PC-9 (cell line): ENCODE measurements at places on chromosomes 2 and 18. TPM values are rescaled to one million over a fixed set of nuclear protein-coding genes. Genes with fewer than 3 reads are reported as not detected.

GRCh38 chr18:33735428-33735827 is 157.4 kb downstream of the ASXL3 start:
- no peaks in the 10 kb centered on the region for H3K27me3 ChIP-seq
- H3K4me1 ChIP-seq: no peaks in the 10 kb centered on the region
- H3K36me3 ChIP-seq: no peaks in the 10 kb centered on the region
- no peak overlapping the region for H3K4me3 ChIP-seq
- DNase-seq: no peak

DNA sequence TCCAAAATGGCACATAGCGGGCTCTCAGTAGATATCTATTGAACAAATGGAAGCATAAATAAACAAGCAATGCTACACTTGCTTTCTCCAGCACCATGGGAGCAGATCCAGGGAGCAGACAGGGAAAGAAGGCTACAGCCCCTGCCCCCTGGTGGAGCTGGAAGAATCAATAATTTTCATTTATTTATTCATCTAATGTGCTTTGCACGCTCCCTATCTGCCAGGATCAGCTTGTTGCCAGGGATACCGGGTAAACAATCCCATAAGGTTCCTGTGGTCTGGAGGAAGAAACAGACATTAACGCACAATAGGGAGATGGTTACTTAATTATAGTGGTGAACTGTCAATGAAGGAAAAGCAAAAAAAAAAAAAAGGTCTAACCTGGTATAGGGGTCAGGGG is 40.1 kb upstream of the CLASP1 start:
- no peaks in the 10 kb centered on the region for H3K27me3 ChIP-seq
- no peak overlapping the region for H3K27ac ChIP-seq
- no peak overlapping the region for H3K4me3 ChIP-seq
- H3K36me3 ChIP-seq: no peaks in the 10 kb centered on the region

DNA sequence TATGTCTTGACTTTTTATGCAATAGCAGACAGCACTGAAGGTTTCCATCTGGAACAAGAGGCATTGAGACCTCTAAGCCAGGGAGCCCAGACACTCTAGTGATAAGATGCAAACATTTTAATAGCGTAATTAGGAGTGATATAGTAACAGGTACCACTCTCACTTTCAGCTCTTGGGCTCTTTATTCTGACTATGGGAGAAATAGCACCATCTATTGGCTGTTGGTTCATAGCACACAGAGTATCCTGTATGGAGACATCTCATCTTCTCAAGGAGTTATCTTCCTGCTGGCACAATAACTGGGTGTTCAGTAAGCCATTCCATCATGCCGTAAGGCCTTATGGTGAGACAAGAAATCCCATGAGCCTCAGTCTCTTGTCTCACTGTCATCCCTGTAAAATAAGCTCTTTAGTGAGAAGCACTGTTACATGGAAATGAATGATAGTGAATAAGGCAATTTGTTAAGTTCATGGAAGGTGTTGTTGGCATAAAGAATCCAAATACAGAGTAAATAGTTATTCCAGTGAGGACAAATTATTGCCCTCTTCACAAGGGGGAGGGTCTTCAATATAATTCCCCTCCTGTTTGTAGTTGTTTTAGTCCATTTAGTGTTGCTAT is 48.3 kb downstream of the THUMPD2 start:
- H3K36me3 ChIP-seq: 0 out of 2 replicates have a peak, but pooled peaks cover 10% of the 10 kb centered on the region
- no peak for DNase-seq
- no peak overlapping the region for H3K27ac ChIP-seq
- no peaks in the 10 kb centered on the region for H3K27me3 ChIP-seq
- no peak overlapping the region for H3K4me3 ChIP-seq

- no peak overlapping the region for H3K27ac ChIP-seq
- H3K4me3 ChIP-seq: no peak overlapping the region
- no peaks in the 10 kb centered on the region for H3K36me3 ChIP-seq
- DNase-seq: peak; percentile 39
Observed at GRCh38 chr2:170362871-170363631, 185.1 kb downstream of the MYO3B start.

GRCh38 chr2:189440644-189440946 is 679 bp upstream of the WDR75 start:
- H3K4me3 ChIP-seq: peak overlapping the region; percentile 95
- H3K27ac ChIP-seq: peak overlapping the region; percentile 73
- peaks cover 15% of the 10 kb centered on the region for H3K4me1 ChIP-seq

DNA sequence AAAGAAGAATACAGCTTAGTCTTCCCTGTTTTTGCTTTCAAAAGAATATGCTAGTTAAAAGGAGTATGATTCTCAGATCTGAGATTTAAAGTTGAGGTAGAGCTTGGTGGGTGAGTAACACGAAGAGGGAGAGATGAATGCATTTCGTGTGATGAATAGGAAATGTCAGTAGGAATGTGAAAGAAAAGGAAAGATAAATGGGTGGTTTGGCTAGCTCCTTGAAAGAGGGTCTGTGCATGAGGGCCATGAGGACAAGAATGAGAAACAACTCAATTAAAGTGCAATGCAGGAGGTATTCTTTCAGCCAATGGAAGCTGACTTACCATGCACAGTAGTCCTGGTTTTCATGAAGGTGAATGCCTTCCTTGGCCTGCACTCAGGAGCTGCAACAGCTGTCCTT is 248.2 kb downstream of the HNMT start:
- no peaks in the 10 kb centered on the region for H3K36me3 ChIP-seq
- DNase-seq: no peak
- H3K27me3 ChIP-seq: no peaks in the 10 kb centered on the region
- H3K4me3 ChIP-seq: no peak overlapping the region
- H3K4me1 ChIP-seq: no peaks in the 10 kb centered on the region

DNA sequence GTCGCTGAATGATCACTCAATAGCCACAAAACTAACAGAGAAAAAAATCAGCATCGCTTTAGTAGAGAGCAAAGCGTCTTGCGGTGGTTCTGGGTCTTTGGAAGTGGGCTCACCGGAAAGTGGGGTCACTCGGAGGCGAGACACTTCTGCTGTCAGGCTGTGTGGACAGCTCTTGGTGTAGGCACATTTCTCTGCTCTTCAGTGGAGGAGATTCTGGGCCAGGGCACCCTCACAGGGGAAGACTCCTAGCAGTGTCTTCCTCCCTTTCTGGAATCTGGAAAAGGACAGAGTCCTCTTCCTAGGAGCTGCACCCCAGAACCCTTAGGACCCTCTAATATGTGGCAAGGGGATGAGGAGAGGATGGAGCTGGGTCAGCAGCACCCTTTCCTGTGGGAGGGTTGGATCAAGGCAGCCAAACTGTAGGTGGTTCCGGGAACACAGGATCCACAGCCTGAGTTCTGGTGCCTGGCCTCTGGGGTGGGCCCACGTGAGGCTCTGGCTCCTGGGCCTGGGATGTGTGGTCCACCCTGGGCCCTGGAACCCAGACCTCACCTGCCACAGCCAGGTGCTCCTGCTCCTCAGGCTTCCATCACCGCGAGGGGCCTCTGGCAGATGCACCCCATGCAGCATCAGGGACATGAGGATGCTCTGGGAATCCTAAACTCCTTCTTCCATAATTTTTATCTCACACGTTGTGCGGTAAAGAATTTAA is 25.1 kb downstream of the GPR35 start:
- peaks cover 97% of the 10 kb centered on the region for H3K27me3 ChIP-seq
- no peak overlapping the region for H3K27ac ChIP-seq
- no peak for DNase-seq
- H3K4me1 ChIP-seq: no peaks in the 10 kb centered on the region

Gene CDKL4
- not detected in 2 replicates for total RNA-seq

Gene ACMSD
- not detected in 2 replicates for total RNA-seq

DNA sequence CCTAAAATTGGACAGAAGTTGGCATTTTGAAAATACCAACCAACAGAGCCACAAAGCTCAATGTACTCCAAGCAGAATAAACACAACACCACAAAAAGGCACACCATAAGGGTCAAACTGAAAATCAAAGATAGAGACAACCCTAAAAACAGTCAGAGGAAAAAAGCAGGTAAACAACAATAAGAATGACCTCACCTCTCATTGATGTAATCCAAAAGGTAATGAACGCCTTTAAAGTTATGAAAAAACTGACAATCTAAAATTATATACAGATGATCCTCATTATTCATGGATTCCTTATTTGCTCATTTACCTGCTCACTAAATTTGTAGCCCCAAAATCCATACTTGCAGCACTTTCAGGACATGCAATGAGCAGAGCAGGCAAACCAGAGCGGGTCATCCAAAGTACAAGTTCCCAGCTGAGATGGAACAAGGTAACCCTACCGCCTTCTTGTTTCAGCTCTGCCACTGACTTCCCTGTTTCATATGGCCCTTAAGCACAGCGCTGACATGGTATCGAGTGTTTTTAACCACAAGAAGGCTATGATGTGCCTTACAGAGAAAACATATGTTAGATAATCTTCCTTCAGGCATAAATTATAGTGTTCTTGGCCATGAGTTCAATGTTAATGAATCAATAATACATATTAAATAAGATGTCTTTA is 17.0 kb downstream of the RTN4 start:
- no peak for DNase-seq
- H3K4me3 ChIP-seq: no peak overlapping the region
- no peaks in the 10 kb centered on the region for H3K27me3 ChIP-seq
- H3K36me3 ChIP-seq: peaks cover 56% of the 10 kb centered on the region

- no peaks in the 10 kb centered on the region for H3K27me3 ChIP-seq
- no peak for DNase-seq
- no peaks in the 10 kb centered on the region for H3K36me3 ChIP-seq
- no peak overlapping the region for H3K4me3 ChIP-seq
- H3K27ac ChIP-seq: no peak overlapping the region
Observed at GRCh38 chr2:17864676-17865075, 13.8 kb upstream of the KCNS3 start.

DNA sequence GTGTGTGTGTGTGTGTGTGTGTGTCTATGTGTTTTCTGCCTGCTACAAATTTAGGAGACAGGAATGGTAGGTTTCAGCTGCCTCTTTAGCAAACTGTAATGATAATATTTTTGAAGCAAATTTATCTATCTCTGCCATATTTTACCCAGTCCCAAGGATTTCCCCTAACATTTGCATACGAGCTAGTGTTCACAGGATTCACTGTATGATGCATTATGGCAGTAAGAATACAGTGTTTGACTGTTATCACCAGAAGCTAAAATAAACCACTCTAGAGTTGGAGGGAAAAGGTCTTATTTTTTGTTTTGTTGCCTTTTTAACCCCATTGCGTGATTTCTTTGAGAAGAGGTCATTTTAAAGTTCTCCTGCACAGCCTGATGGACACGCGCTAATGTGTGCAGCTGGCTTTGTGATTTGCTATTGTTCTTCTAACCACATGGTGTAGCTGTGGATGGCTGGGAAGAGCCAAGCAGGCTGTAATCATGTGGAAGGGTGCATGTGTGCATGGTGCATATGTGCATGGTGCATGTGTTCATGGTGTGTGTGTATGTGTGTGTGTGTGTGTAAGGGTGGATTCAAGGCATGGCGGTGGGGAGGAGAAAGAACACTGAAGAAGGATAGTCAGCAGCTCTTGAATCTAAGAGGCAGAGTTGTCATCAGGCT is 62.4 kb downstream of the PLB1 start:
- H3K4me3 ChIP-seq: no peak overlapping the region
- no peaks in the 10 kb centered on the region for H3K36me3 ChIP-seq
- no peaks in the 10 kb centered on the region for H3K4me1 ChIP-seq
- H3K27ac ChIP-seq: no peak overlapping the region

Gene OR6B2
- not detected in 2 replicates for total RNA-seq

DNA sequence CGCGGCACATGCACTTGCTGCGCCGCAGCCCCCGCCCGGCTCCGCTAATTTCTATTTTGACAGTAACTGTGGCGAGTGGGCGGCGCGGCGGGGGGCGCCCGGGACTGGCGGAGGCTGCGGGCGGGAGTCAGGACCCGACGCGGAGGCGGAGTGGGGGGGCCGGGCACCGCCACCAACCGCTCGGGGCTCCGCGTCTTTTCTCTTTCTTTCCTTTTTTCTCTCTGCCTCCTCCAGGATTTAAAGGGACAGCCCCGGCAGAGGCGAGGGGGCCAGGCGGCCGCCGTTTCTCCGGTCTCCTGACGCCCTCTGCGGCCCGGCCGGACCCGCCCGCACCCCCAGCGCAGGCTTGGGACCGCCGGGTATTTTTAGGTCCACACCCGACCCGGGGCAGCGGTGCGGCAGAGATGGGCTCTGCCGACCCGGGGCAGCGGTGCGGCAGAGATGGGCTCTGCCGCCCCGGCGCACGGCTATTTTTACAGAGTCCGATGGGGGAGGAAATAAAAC is 460 bp upstream of the ZBTB7C start:
- no peaks in the 10 kb centered on the region for H3K36me3 ChIP-seq
- H3K4me1 ChIP-seq: peaks cover 14% of the 10 kb centered on the region
- peak overlapping the region; percentile 99 for H3K4me3 ChIP-seq
- no peak overlapping the region for H3K27ac ChIP-seq
- no peak for DNase-seq
- no peaks in the 10 kb centered on the region for H3K27me3 ChIP-seq

Gene IL1A
- total RNA-seq: 0.55 TPM in 2 replicates

- DNase-seq: peak; percentile 70
- H3K27me3 ChIP-seq: no peaks in the 10 kb centered on the region
- peak overlapping the region; percentile 52; the same call in 1 of the 2 replicates for H3K4me3 ChIP-seq
- peaks cover 18% of the 10 kb centered on the region for H3K4me1 ChIP-seq
- H3K27ac ChIP-seq: peak overlapping the region; percentile 71
Observed at GRCh38 chr18:62425465-62426190, 97.2 kb upstream of the ZCCHC2 start.

DNA sequence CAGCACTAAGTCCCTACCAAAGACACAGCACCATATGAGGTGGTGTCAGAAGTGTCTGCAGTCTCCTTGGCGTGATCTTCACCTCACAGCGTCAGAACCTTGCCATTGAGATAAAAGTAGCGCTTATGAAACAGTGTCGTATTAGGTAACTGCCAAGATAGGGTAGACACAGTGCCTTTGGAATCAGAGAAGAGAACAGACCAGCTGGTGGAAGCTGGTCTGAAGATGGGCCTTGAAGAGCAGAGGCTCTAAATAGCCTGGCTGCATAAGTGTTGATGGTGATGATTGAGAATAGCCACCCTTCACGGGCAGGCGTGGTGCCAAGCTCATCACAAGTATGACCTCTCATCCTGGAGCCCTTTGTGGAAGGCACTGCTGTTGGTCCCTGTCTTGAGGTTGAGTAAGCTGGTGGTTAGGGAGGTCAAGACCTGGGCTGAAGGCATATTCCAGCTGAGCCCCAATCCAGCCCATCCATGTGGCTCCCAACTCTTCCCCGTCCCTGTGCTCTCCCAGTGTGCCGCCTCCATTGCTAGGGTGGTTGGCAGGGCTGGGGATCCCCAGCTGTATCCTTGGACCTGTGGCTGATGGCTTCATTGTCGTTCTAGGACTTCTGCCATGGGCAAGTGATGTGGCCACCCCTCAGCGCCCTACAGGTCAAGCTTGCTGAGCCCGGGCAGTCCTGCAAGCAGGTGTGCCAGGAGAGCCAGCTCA is 187.4 kb downstream of the MGAT5 start:
- no peaks in the 10 kb centered on the region for H3K36me3 ChIP-seq
- no peak for DNase-seq
- 0 out of 2 replicates have a peak, but pooled peaks cover 3% of the 10 kb centered on the region for H3K4me1 ChIP-seq
- H3K27ac ChIP-seq: no peak overlapping the region
- H3K27me3 ChIP-seq: no peaks in the 10 kb centered on the region

DNA sequence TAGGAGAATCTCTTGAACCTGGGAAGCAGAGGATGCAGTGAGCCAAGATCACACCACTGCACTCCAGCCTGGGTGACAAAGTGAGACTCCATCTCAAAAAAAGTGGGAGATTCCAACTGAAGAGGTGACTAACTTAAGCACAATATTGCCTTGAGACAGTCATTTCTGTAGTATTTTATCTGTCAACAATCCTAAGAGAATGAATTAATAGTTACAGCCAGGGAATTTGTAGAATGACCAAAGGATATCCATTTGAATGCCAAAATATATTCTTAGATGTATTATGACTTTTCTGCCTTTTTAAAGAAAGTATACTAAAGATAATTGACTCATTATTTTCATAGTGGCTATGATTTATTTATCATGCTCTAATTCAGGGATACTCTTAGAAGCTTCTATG is 40.7 kb upstream of the CCDC150 start:
- H3K27ac ChIP-seq: no peak overlapping the region
- no peak overlapping the region for H3K4me3 ChIP-seq
- H3K27me3 ChIP-seq: peaks cover 5% of the 10 kb centered on the region; the same call in 1 of the 2 replicates
- peaks cover 6% of the 10 kb centered on the region for H3K4me1 ChIP-seq
- H3K36me3 ChIP-seq: no peaks in the 10 kb centered on the region
